ENCODE measurements at places on chromosomes 11 and 22. TPM values are rescaled to one million over a fixed set of nuclear protein-coding genes. Genes with fewer than 3 reads are reported as not detected.

DNA sequence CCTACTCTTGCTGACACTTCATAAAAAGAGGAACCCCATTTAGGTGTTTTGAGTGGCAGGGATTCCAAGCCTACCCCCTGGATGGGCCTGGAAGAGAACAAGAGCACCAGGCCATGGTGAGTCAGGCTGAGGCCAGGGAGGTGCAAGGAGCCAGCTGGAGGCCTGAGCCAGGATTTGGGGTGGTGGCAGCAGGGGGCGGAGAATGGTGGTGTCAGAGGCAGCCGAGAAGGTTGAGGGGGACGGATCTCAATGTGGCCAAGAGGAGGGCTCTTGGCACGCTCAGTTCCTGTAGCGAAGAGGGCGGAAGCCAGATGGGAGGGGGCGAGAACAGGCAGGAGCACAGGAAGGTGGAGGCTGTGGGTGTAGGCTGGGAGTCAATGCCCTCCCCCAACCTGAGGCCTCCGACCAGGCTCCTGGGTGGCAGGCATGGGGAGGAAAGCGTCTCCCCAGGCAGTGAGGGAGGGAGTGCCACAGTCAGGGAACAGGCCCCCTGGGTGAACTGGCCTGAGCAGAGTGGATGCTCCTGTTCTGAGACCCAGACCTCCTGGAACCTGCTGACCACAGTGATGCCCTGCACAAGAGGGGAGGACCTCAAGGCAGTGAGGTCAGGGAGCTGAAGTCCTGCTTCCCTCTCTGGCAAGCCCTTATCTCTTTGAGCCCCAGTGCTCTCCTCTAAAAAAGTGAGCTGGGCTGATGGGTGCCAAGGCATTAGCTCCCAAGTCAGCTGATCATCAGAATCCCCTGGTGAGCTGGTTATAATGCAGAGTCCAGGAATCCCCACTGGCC is 13.9 kb downstream of the RTN4RL2 start:
- DNase-seq = no peak

GRCh38 chr11:19777377-19778102 is 64.9 kb downstream of the NAV2 start:
- DNase-seq = peak; percentile 4

DNA sequence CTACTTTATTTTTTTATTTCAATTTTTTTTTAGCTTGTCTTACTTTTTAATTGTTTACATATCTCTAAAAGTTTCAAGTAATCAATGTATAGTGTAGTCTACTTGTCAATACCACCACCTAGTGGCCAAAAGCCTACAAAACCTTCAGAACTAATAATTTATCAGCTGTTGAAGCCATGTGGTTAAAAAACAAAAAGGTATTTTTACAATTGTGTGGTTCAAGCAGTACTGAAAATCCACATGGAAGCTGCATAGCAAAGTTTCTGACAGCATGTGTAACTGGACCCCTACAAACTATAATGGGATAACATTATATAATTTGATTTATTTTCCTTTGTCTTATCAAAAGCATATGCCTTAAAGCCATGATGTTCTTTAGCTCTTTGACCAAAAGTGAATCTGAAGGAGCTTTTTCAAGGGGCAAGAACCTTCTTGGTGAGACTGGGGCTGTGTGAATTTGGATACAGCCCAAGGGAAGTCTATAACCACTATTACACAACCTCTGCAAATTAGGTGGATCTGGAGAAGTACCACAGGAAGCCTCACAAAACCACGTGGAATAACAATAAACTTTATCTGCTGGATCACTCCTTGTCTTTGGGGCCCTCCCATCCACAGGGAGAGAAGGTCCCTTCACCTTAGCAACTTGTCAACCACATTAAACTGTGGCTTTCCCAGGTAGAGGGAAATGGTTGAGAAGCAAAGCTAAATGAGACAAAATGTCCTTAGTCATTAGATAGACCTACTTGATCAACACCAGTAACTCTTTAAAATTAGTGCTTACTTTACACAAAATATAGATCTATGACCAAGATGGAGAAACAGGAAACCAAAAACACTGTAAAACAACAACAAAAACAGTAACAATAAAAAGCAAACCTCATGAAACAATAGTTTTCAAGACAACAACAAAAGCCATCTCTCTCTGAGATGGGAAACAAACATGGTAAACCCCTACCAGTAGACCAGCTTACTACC is 9.9 kb downstream of the NARS2 start:
- peak; percentile 54 for DNase-seq

GRCh38 chr11:76096552-76096951 is 109.8 kb downstream of the WNT11 start:
- DNase-seq = no peak

DNA sequence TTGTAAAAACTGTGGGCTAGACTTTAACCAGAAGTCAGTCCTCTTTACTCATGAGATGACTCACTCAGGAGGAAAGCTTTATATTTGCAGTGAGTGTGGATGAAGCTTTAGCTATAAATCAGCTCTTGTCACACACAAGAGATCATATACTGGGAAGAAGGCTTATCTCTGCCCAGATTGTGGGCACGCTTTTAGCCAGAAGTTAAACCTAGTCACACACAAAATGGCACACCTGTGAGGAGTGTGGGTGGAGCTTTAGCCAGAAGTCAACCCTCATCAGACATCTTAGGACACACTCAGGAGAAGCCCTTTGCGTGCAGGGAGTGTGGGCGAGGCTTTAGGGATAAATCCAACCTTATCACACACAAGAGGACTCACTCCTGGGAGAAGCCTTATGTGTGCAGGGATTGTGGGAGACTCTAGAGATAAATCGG is 706.9 kb upstream of the LUZP2 start:
- no peak for DNase-seq

DNA sequence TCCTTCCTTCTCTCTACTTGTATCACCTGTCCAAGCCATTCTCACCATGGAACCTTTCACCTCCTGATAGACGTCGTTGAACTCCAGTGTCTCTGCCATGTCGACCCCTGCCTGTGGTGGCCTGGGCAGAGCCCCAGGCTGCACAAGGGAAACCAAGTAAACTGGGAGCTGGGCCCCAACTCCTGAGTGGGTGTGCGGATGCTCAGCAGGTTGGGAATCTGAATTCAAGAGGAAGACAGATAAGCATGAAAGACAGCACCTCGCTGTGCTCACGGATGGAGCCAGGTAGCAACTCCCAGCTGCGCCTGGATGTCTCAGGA is 709 bp downstream of the SSRP1 start:
- DNase-seq = no peak

GRCh38 chr11:4643076-4643475 is 706 bp upstream of the OR51E1 start:
- no peak for DNase-seq

- no peak for DNase-seq
Observed at GRCh38 chr22:30422481-30423300, 2.9 kb upstream of the MTFP1 start.

GRCh38 chr22:30485362-30485988 is 13.7 kb upstream of the SEC14L3 start:
- peak; percentile 25 for DNase-seq

Gene CEP126
- 3.7 TPM for polyA plus RNA-seq

Gene APOA5
- polyA plus RNA-seq = not detected

Gene MIF
- 195 TPM for polyA plus RNA-seq

All from right renal pelvis (tissue), 4 donors.